ENCODE measurements at places on chromosomes 7 and 10.

- no peak for DNase-seq
Observed at GRCh38 chr10:125567529-125567928, 115.4 kb downstream of the TEX36 start.

DNA sequence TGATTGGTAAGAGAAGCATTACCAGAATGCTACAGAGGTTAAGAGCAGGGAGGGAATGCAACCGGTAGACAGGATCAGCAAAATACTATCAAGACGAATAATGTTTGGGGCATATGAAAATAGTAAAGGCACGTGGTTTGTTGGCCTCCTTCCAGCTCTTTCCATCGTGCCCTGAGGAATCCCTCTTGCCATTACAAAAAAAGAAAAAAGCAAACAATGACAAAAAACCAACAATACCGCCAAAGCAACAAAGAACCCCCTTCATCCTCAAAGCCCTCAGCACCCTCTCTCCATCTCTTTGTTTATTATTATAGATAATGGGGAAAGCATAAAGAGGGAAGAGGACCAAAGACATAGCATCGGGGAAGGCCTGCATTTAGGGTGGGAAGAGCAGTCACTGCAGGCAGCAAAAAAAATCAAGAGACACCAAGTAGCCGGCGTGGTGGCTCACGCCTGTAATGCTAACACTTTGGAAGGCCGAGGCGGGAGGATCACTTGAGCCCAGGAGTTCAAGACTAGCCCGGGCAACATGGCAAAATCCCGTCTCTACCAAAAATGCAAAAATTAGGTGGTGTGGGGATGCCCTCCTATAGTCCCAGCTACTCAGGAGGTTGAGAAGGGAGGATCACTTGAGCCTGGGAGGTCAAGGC lies 78.0 kb downstream of the HIP1 start:
- DNase-seq = no peak

DNA sequence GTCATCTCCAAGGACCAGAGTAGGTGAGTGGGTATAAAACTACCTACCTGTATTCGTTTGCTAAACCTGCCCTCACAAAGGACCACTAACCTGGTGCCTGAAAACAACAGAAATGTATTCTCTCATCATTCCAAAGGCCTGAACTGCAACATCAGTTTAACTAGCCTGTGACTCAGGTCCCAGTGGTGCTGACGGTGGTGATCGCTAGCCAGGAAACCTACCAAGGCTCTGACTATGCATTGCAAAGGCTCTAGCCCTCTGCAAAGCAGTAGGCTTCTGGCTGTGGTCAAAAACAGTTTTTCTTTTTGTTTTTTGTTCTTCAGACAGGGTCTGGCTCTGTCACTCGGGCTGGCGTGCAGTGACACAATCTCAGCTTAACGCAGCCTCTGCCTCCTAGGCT lies 107.5 kb downstream of the NPTX2 start:
- no peak for DNase-seq

DNA sequence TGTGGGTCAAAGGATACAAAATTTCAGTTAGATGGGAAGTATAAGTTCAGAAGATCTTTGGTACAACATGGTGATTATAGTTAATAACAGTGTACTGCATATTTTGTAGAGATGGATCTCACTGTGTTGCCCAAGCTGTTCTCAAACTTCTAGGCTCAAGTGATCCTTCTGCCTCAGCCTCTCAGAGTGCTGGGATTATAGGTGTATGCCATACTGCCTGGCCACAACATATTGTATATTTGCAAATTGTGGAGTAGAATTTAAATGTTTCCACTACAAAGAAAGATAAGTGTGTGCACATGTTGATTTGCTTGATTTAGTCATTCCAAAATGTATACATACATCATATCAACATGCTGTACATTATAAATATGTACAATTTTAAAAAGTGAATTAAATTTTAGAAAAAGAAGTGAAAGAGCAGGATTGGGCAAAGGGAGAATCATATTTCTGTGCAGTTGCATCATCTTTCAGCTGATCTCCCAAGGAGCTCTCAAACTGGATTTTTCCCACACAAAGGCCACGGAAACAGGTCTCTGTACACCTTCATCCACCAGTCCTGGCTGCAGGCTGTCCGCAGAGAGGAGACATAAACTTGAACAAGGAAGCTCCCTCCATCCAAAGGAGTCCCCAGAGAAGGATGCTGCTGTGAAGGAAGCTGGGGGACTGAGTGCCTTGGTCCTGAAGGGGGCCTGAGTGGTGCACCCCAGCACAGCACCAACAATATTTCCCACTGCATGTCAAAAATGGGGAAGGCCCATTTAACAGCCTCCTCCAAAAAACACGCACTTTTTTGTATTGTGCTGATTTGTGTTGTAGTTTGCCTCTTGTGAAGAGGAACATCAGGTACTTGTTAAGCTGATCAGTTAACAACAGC lies 217.1 kb upstream of the GHITM start:
- no peak for DNase-seq

DNA sequence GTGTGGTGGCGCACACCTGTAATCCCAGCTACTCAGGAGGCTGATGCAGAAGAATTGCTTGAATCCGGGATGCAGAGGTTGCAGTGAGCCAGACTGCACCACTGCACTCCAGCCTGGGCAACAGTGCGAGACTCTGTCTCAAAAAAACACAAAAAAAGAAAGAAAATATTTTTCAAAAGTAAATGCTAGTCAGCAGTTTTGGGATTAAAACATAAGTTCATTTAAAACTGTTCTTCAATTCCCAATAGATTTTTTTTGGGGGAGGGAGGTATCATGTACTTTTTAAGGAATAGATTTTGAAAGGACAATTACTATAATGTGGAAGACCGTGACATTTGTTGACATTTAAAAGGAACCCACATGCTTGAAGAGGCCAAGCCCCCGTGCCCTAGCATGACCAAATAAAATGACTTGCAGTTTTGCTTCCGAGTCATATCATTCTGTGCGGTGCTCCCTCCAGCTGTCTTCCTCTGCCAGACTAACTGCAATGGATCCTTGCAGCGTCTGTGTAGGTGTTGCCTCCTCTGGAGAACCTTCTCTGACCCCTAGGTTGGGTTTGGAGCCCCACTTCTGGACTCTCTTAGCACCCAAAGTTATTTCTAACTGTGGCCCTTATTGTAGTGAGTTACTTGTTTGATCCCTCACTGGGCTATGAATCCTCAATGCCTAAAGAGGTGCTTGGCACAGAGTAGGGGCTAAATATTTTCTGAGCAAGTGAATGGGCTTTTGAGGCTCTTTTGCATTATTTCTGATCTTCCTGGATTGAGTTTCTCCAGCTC lies 17.4 kb upstream of the HPS1 start:
- no peak for DNase-seq

GRCh38 chr10:93746844-93747284 lies 10.9 kb upstream of the LGI1 start:
- DNase-seq = no peak

DNA sequence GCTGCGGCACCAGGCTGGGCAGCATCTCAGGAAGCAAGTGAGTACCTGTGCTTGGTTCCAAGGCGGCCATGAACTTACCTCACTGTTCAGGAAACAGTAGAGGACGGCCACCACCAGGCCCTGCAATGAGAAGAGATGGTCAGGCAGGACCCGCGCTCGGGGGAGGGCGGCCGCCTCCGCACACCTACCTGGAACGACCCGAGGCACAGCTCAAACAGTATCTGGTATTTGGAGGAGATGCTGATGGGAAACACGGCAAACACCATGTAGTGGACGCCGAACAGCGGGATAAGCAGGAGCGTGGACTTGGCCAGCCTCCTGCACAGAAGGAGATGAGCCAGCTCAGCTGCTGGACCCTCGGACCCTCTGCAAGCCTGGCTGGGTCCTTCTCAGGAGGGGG lies 112.9 kb downstream of the VIPR2 start:
- DNase-seq = no peak

GRCh38 chr10:89888321-89889070 lies 187.1 kb downstream of the KIF20B start:
- DNase-seq = no peak

DNA sequence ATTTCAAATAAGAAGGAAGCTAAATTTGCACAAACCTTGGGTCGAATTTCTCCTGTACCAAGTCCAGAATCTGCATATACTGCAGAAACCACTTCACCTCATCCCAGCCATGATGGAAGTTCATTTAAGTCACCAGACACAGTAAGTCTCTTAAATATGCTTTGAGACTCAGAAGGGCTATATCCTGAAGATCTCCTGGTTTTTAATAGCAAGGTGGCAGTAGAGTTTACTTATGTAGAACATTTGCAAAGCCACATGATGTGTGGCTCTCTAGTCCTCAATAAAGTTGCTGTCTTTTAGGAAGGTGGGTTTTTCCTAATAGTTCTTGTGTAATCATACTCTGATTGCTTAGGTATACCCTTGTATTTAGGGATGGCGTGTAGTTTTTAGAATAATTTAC lies 8.7 kb downstream of the DBF4 start:
- no peak for DNase-seq

GRCh38 chr10:129521161-129522025 lies 54.4 kb downstream of the MGMT start:
- no peak for DNase-seq

GRCh38 chr7:134454277-134454676 lies 4.6 kb downstream of the AKR1B1 start:
- DNase-seq = no peak

DNA sequence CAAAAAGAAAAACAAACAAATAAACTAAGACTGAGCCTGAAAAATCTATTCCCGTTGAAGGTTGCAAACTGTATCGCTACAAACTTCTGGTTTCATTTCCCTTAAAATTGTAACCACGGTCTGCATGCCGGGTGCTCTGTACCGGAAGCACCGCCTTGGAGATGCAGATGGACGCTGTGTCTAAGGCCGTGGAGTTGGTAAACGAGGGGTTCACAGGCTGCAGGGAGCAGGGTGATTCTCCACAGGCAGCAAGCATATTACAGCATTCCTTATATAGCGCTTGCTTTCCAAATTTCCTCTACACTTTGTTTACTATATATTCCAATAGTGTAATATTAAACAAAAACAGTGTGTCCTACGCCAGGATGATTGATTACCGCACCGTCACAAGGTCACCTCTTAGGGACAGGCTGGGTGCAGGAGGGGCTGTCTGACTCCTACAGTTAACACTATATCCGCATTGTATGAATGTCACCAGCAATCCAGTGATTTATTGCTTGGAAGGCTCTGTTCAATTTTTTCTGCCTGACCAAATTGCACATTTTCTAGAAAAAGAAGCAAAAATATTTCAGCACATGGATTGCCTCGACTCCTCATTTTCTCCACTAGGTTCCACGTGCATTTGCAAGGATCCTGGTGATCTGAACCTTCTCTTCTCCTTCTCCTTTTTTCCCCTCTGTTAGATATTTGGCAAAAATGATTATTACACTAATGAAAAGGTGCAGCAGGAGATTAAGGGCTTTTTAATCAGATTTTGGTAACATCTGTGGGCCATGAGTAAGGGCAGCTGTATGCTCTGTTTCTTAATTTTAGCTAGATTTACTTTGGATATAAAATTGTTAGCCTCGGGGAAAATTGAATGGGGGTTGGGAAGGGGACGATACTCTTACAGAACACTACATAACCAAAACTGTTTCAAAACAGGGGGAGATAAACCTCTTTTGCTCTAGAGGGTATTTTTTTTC lies 325.8 kb upstream of the MGMT start:
- no peak for DNase-seq

DNA sequence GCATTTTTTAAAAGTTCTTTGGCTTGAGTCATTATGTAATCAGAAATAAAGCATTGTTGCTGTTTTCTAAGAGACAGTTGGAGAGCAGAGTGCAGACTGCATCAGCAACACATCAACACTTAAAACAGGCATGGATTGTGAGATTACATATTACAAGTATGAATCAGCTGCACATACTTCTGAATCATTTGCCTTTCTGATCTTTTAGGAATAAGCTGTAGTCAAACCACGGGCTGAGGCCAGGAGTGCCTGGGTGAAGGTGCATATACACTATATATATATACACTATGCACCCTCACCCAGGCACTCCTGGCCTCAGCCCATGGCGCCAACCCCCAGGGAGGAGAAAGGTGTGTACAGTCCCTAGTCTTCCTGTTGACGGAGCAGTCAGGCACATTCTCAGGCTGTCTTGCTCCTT lies 52.4 kb upstream of the DLX6 start:
- DNase-seq = no peak

GRCh38 chr10:100872034-100872791 lies 40.5 kb upstream of the SLF2 start:
- peak; percentile 4 for DNase-seq

- no peak for DNase-seq
Observed at GRCh38 chr10:130745821-130746220, 565.7 kb downstream of the TCERG1L start.

- no peak for DNase-seq
Observed at GRCh38 chr7:53111031-53111430, 75.6 kb downstream of the POM121L12 start.

GRCh38 chr7:132941905-132942304 lies 140.0 kb downstream of the CHCHD3 start:
- DNase-seq = no peak

- DNase-seq = no peak
Observed at GRCh38 chr7:78578686-78579085, 780.1 kb downstream of the PHTF2 start.

DNA sequence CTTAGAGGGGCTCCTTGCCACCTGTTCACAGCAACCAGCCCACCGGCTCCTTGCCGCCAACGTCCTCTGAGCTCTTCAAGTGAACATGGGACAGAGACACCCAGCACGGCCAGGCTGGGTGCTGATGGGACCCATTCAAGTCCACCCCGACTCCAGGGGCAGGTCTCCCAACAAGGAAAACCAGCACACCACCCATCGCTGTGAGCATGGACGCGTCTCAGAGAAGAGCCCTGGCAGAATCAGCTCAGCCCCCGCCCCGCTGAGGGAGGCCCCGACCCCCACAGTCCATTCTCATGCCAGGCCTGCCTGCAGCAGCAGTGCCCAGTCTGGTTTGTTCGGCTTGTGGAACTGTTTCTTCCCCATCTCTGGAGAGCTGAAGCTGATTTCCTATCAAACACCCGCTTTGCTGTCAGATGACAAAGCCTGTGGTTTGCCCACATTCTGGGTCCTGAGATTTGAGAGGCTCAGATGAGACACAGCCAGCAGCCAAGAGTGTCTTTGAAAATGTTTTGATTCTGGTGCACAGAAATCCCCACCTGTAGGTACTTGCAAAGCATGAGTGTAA lies 216.6 kb downstream of the ZMYND11 start:
- no peak for DNase-seq

- DNase-seq = no peak
Observed at GRCh38 chr10:114397651-114398145, 6.6 kb downstream of the AFAP1L2 start.

DNA sequence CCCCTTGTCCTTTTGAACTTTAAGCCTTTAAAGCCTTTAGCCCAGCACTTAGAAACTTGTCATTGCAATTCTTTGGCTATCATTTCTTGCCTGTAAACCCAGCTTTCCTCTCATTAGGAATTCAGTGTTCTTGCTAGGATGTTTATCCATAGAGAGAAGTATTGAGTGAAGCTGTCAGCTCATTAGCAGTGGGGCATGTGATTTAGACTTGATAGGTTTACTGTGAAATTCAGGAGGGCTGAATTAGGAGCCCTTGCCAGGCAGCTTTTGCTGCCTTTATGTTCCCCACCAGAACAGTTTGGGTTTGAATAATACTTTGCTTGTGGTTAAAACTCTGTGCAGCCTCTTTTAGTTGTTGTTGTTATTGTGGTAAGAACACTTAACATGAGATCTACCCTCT lies 39.5 kb downstream of the LHFPL3 start:
- DNase-seq = no peak

Data from stimulated activated CD8-positive, alpha-beta memory T cell treated with anti-CD3 and anti-CD28 coated beads, Interleukin-4, amount 100 ng/mL, for 1 hour (primary cell).